MM.1S (cell line): ENCODE measurements at places on chromosomes 6 and 20.

DNA sequence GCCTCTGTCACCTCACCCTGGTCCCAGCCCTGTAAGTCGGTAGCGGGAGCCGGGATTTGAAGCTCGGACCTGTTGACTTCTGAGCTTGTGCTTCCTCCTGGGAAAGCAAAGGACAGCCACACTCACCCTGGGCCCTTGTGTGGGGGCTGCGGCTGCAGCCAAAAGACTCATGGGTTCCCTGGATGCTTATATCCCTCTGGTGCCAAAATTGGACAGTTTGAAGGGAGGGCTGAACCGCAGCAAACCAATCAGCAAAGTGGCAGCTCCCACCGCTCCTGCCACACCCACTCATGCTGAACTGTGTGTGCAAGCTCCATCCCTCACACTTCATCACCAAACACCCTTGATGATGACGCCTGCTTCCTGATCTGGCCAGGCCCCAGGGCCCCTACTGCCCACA is 3.9 kb upstream of the CCN5 start:
- DNase-seq: no peak

GRCh38 chr6:89941031-89941762 is 46.9 kb downstream of the GJA10 start:
- no peak for DNase-seq

GRCh38 chr6:57247603-57248002 is 25.5 kb upstream of the RAB23 start:
- no peak for DNase-seq

- no peak for DNase-seq
These were observed 41.6 kb downstream of the C6orf15 start for GRCh38 chr6:31070711-31071197.

- DNase-seq: no peak
These were observed 102.7 kb upstream of the QKI start for GRCh38 chr6:163311830-163312229.

- DNase-seq: no peak
These were observed 837.6 kb downstream of the MAFB start for GRCh38 chr20:39851459-39851858.

DNA sequence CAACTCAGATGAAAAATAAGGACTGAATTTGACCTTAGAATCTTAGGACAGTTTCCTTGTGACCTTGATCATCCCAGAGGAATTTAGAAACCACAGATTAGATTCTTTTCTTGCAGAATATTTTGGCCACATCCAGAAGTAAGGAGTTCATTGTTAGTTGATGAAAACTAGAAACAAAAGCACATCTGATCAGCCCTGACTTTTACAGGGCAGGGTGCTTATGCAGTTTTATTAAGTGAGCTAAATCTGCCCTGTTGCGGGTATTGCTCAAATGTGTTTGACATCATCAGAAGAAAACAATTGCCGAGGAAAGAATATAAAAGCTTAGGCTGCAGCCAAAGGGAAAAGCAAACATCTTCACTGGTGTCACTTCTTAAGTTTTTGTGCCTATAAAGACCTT is 100.8 kb downstream of the MTFR2 start:
- DNase-seq: no peak

- no peak for DNase-seq
These were observed 46.7 kb downstream of the RALY start for GRCh38 chr20:34040300-34040995.

DNA sequence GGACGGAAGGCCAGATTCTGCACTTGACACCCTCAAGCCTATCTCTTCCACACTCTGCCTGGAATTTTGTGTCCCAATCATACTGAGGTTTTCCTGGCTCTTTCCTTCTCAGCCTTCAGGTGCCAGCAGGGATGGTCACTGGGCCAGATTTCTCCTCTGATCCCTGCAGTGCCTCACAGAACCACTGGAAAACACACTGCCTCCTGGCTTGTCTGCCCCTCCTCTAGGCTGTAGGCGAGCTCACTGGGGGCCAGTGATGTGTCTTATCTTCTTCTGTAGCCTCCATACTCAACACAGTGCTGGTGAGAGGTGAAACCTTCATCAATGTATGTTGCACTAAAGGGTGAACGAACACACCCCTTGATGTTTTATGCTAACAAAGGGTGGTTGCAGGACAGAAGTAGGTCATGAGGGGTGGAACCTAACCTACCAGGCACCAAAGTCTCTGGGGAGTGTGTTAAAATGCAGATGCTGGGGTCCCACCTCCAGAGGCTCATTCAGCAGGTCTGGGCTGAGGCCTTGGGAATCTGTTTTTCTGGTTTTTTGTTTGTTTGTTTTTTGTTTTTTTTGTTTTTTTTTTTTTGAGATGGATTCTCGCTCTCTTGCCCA is 80.3 kb downstream of the CDH26 start:
- no peak for DNase-seq

- no peak for DNase-seq
These were observed 21.4 kb downstream of the PYGB start for GRCh38 chr20:25269057-25269832.

DNA sequence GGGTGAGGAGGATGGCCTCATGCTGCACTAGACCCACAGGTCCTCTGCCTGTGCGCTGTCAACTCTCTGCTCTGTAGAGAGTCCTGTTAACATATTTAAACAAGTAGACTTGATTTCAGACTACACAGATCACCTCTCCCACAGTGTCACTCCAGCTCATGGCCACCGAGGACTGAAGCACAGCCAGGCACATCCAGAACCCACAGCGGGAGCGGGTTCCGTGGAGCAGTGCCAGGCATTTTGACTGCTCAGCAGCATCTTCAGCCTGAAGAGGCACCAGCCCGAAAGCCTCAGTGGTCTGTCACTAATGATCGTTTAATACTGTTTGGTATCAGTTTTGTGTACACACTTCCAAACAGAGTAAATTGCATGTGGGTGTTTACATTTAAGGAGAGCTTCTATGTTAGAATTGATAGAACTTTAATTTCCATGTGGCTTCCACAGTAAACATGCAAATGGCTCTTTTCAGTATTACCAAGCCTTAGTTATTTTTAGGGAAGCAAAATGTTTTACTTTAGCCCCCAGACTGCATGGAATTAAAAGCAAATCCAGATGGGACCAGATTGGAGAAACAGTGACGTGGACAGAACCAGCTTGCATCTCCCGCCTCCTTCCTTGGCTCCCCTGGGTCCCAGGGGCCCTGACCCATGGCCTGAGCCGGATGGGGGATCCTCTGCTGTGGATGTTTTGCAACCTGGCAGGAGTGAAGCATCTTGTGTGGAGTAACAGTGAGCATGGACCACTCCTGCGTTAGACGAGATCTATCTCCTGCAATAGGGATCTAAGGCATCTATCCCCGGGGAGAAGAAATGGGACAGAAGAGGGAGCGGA is 196.7 kb upstream of the CDH4 start:
- DNase-seq: no peak

- DNase-seq: no peak
These were observed 121.0 kb downstream of the CDH4 start for GRCh38 chr20:61373055-61373399.

- peak; percentile 47 for DNase-seq
These were observed 20.3 kb downstream of the CST4 start for GRCh38 chr20:23668477-23668951.

- no peak for DNase-seq
These were observed 7.1 kb upstream of the SLC17A4 start for GRCh38 chr6:25747477-25747876.

- no peak for DNase-seq
These were observed 31.6 kb upstream of the LAMA4 start for GRCh38 chr6:112286010-112286409.

- DNase-seq: no peak
These were observed 24.9 kb downstream of the FYN start for GRCh38 chr6:111848262-111848812.

- no peak for DNase-seq
These were observed 31.6 kb downstream of the VEGFA start for GRCh38 chr6:43801495-43802181.

DNA sequence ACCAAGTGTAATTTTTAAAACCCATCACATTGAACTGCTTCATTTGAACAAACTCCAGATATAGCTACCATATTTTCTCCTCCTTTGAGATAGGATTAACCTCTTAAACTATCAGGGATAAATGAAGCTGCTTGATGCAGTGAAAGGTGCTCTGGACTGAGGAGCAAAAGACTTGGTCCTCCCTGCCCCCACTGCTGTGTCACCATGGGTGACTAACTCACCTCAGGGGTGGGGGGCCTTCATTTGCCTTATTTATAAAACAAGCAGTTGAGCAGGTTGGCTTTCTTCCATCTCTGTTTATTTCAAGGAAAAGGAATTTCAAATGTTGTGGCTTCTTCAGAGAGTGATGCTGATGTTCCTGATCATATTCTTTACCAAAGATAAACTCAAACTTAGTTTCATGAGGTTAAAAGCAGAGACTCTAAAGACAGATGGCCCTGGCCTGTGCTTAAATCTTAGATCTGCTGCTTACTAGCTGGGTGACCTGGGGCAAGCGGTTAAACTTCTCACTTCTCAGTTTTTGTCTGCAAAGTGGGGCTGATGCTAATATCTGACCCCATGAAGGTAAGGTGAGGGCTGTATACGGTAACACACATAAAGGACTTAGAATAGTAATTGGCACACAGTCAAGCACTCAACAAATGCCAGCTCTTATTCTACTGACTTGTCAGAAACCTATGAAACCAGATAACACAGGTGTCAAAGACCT is 50.5 kb downstream of the FHL5 start:
- no peak for DNase-seq
